ENCODE measurements at places on chromosomes 4 and X. TPM values are rescaled to one million over a fixed set of nuclear protein-coding genes. Genes with fewer than 3 reads are reported as not detected.

The GC gene
- not detected for total RNA-seq

The MAGEB1 gene
- not detected for total RNA-seq

The SNX12 gene
- 80.9 TPM for total RNA-seq

The PRSS12 gene
- 1.5 TPM for total RNA-seq

The TMEM255A gene
- total RNA-seq = 0.05 TPM

The KIAA0232 gene
- total RNA-seq = 73.7 TPM

DNA sequence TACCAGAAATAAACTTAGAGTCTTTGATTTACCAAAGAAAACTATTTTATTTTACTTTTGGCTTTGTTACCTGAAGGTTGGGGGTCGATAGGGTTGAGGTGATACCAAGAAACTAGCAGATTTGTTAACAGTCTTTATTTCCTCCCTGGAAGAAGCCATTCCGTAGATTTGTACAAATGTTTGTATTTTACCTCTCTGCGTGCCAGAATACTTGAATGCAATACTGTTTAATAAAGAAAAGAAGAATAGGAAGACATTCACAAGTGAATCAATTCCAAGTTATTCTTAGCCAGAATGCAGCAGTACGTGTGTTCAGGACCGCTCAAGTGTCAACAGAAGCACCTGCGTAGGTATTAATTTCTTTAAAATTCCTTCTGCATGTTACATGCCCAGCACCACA, 260.3 kb upstream of the TENM3 start:
- DNase-seq = no peak

DNA sequence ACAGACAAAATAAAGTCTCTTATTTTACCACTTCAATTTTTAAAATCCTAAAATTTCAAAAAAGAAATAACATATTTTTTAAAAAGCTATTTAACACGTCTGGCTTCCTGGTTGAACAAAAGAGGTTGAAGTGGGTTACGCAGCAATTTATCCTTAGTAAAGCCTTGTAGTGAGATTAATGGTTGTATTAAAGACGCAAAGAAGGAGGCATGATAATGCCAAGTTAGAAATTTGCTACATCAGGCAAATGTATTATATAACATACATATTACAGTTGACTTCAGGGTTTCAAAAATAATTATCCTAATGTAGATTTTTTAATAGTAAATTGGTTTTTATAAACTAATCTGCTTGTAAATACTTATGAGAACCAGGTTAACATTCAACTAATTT, 35.3 kb downstream of the ANKRD17 start:
- DNase-seq = no peak

DNA sequence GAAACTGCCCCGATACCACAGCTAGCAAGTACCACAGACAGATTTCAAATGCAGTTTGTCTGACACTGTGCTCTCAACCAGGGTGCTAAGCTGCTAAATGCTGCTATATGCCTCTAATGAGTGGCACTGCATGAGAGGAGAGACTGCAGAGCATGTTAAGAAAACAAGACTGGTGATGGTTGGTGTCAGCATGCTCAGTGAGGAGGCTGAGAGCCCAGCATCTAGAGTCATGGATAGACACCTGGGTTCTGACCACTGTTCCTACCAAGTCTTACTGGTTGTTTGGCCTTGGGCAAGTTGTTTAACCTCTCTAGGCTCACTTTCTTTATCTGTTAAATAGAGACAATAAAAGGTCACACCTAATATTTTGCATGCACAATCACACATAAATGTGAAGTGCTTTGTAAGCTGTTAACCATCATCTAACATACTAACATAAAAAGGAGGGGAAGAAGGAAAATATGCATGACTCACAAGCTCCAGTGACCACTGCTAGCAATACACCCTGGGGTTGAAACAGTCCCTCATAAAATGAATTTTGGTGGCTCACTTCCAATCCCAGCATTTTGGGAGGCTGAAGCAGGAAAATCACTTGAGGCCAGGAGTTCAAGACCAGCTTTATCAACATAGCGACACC, 20.7 kb downstream of the HHIP start:
- peak; percentile 34 for DNase-seq

DNA sequence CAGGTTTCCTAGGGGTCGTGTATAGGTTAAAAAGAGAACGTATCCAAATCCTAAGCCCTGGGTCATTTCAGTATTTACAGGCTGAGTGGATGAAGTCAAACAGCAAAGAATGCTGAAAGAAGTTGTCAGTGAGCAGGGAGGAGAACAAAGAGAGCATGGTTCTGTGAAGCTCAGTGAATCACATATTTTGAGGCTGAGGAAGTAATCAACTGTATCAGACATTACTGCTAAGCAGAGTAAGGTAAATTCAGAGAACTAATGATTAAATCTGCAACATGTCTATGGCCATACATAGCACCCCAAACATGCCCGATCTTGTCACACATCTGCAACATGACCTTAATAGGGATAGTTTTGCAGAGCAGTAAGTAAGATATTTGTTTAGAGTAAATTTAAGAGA, 1130.3 kb downstream of the RAPGEF2 start:
- no peak for DNase-seq

DNA sequence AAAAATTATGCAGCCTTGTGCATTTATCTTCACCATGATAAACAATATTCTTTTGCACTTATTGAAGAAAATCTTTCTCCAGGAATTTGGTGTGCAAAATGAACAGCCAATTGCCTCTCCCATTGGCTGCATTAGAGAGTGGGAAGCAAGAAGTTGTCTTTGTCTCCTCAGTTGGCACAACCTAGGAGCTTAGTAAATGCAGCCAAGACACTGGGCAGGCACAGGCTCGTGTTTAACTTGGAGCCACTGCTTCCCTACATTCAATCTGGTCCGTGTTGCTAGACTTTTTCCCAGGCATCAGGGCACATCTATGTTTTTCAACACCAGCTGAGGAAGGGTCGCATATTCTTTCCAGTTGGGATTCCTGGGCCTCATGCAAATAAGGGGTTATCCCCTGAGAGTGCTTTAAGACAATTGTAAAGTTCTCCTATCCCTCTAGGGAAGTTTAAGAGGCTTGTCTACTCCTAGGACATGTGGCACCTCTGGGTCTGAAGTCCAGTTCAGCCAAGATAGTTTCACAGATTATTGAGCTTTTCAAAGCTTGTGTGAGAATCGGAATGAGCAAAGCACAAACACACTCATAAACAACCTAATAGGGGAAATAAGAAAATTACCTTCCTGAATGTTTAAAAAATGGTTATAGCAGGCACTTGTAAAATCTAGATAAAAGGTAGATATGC, 31.8 kb upstream of the SRD5A3 start:
- DNase-seq = no peak

DNA sequence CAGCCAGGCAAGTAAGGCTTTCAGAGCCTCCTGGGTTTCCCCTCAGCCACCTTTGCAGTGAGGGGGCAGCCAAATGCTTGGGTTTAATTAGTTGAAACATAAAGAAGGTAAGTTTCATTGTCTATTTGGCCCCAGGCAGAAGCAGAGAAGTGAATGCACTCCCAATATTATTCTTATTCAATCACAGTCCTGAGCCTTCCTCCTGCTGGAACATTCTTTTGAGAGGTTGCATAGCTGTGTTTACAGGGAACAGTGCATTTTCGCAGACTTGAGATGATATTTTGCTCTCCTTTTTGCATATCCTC, 13.9 kb downstream of the SLC2A9 start:
- no peak for DNase-seq

DNA sequence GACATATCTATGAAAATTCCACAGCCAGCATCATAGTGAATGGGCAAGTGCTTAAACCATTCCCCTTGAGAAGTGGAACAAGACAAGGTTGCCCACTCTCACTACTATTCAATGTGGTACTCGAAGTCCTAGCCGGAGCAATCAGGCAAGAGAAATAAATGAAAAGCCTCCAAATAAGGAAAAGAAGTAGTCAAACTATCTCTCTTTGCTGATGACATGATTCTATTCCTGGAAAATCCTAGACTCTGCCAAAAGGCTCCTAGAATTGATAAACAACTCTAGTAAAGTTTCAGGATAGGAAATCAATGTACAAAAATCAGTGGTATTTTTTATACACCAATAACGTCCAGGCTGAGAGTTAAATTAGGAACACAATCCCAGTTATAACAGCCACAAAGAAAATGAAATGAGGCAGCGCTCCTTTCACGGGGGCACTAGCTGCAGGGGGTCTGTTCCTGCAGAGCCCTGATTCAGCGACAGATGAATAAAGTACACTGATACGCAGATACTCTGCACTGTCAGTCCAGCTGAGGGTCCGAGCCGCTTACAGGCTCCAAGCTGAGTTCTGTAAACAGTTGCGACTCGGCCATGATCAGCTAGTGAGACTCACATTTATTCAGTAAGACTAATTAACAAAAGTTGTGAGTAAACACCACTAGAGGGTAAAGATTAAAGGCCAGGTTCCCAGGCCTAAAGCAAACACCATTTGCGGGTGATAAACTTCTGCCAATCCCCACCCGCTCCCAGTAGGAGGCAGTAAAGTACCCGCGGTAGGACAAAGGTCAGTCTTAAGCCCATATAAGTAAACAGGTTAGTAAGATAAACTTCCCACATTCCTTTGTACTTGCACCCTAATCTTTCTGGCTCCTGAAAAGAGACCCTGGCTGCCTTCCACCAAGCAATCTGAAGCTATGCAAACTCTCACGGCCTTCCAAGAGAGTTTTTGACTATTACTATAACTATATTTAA, 290.6 kb upstream of the GRID2 start:
- DNase-seq = no peak

DNA sequence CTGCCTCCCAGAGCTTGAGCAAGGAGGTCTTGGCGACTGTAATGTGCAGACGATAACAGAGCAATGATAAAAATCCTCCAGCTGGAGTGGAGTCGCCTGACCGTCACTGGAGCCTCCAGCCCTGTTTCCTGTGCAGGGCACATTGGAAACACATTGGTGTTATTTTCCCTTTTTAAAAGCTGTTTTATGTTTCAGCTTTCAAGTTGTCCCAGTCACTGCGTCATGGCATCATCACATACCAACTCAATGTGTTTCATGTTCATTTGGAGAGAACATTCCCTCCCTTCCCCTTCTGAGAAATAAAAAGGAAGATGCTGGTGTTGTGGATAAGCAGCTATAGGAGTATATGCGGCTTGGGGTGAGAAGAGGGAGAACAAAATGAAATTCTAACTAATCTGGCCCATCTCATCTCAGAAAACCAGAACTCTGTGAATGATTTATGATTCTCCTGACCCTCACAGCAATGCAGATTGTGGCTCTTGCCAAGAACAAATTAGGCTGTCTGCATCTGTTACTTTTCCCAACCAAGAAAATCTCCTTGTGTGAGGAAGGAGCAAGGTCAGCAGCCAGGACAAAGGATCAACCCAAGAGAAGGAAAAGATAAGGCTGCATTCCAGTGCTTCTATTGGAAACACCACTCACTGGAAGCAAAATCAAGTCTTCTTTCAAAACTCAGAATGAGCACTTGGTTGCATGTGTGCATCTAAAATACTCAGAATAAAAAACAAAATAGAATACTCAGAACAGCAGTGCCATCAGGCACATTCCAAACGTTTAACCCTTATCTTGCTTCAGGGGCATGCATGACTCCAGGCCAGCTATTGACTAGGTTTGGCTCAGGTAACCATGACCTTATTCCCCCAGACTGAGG, 134.4 kb downstream of the RASL11B start:
- peak; percentile 35 for DNase-seq

GRCh38 chr4:22483551-22483981, 32.3 kb downstream of the ADGRA3 start:
- DNase-seq = no peak

- DNase-seq = no peak
Observed at GRCh38 chr4:6180841-6181631, 19.3 kb downstream of the JAKMIP1 start.

DNA sequence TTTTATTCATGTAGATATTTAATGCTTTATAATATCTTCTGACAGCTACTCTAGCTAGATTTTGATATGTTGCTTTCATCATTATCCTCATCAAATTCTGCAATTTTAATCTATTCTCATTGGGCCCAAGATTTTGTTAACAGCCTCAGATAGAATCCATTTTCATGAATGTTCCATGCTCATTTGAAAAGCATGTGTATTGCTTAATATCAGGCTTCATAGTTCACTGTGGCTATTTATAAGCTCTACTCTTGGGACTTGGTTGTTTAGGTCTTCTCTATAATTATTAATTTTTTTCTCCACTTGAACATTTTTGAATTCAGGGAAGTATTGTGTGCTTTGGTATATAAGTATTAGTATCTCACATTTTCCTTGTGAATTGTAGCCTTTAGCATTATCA, 41.8 kb downstream of the RAB40A start:
- no peak for DNase-seq

- no peak for DNase-seq
Observed at GRCh38 chr4:1879485-1879884, 8.3 kb downstream of the NSD2 start.

DNA sequence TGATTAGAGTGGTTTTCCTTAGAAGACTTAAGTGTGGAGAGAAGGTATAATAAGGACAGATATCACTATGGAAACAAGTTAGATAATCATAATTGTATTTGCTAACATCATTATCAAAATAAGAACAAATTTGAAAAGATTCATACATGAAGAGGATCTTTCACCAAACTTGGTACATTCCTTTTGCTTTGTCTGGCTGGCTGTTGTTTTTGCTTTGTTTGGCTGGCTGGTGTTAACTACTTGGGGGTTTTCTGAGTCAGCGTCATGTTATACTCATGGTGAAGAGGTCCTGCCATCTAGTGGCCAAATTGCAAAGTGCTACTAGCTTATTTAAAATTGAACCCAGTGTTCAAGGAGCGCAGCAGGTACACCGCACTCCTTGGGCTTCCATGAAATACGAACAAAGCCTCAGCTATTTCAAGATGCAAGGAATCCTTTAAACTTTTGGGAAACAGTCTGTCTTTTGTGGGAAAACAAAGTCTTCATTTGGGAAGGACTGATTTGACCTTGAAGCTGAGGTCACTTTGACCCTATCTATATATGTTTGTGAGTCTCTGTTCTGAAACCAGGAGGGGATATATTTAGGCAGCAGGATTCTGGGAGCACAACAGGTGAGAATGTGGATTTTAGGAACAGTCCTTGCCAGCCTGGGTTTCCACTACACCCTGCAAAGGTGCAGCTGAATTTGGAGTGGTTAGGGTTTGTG, 129.7 kb downstream of the PLS3 start:
- DNase-seq = peak; percentile 76

DNA sequence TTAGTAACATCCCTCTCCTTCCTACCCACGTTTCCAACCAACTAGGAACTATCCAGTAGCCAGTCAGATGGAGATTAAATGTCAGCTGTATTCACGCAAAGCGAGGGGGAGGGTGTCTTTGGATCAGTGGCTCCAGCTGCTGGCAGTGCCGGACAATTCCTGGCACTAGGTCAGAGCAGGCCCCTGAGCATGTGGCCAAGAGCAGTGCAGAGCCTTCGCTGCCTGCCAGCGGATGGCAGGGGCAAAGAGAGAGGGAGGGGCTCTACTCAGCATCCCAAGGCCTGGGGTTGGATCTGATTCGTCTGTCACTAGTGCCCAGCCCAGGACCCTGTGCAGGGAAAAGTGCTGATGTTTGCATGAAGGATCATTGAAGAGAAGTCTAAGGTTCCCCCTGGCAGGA, 28.7 kb upstream of the JAKMIP1 start:
- peak; percentile 46 for DNase-seq

DNA sequence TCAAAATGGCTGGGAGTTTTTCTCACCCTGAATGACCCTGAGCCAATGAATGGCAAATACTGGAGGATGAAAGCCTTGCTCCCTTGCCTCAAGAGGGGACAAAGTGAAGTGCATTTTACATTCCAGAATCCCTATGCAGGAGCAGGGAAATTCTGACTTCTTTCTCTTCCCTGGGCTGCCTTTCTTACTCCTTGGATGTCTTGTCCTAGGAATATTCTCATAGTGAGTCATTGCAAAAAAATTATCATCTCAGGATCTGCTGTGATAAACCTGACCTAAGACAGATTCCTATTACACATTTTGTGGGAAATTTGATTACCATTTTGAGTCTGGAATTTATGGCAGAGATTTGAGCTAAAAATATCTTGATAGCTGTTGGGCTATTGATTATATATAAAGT, 199.9 kb downstream of the TMA16 start:
- peak; percentile 16 for DNase-seq

GRCh38 chr4:115515366-115515765, 401.9 kb upstream of the NDST4 start:
- DNase-seq = no peak

Measured in myocyte (in vitro differentiated cells).